ENCODE measurements at places on chromosomes 2 and 18.

DNA sequence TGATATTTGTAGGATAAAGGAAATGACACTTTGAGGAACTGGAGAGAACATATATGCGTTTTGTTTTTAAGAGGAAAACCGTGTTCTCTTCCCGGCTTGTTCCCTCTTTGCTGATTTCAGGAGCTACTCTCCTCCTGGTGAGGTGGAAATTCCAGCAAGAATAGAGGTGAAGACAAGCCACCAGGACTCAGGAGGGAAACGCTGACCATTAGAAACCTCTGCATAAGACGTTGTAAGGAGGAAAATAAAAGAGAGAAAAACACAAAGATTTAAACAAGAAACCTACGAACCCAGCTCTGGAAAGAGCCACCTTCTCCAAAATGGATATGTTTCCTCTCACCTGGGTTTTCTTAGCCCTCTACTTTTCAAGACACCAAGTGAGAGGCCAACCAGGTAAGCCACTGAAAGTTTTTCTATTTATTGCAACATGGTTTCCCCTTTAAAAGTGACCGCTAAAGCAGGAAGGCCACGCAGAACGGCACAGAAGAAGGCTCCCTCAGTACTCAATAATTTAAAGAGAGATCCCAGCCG, 735 bp downstream of the NRP2 start:
- DNase-seq = no peak

- no peak for DNase-seq
Measured at GRCh38 chr2:111537078-111537655, 346.8 kb downstream of the ANAPC1 start.

GRCh38 chr18:54327818-54328217, 29.8 kb downstream of the STARD6 start:
- DNase-seq = no peak

DNA sequence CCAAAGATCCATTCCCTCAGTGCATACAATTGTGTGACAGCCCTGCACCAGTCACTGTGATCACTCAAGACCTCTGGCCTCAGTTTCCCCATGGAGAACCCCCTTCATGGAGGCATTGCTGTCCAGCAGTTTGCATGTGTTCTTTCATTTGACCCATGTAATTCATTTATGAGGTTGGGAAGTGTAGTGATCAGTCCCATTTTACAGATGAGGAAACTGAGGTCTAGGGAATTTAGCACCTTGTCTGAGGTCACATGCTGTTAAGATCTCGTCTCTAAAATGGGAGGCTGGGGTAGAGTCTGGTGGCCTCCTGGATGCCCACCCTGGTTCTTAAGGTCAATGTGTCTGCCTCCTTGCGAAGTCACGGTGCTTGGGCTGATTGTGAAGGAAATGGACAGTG, 19.1 kb downstream of the LDLRAD4 start:
- no peak for DNase-seq

DNA sequence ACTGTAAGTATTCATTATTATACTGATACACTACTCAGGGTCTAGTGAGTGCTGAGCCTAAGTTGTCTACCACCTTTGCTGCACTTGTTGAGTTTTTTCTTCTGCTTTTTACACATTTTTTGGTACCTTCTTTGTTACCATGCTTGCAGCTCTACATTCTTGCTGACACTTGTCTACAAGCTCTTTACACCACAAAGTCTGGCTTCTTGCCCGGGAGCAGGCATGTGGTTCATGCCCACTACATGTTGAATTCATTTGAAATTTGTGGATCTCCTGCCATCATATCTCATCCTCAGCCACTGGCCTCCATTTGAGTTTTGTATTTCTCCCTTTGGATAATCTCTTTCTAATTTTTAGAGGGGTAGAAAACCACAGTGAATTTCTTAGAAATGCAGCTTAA, 29.9 kb downstream of the IL18R1 start:
- DNase-seq = no peak

- DNase-seq = no peak
Measured at GRCh38 chr2:152449578-152449977, 114.6 kb downstream of the FMNL2 start.

GRCh38 chr2:41691561-41691960, 356.3 kb upstream of the PKDCC start:
- DNase-seq = no peak

DNA sequence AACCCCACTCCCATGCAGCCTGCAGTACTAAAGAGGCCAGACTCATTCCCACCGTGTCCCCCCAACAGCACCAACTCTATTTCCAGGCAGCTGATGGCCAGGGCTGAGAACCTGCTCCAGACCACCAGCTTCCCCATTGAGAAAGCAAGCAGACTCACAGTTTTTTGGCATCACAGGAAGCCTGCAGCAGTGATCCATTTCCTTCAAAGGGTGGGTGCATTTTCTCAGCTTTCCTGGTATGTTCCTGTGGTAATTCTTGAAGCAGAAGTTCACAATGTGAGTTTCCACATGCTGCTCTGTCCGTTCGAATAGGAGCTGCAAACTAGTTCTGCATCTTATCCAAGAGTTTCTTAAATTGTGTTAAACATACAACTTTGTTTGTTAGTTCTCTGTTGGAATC, 1249.6 kb upstream of the FAM98A start:
- DNase-seq = no peak

DNA sequence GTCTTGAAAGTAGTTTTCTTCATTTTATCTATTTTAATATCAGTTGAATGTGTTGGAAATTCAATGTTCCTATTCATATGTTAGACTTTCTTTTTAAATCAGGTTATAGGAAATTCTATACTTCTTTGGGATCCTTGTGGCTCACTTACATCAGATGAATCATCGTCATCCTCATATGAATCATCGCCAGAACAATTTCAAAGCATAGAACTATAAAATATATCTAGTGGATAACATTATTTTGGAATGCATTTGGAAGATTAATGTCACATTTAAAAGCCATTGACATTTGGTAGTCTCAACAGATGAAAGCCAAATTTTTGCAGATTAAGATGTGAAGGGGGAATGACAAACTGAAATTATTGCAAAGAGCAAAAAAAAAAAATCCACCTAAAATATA, 94.1 kb downstream of the FAM161A start:
- DNase-seq = no peak

- no peak for DNase-seq
Measured at GRCh38 chr18:35438480-35439234, 59.1 kb downstream of the INO80C start.

DNA sequence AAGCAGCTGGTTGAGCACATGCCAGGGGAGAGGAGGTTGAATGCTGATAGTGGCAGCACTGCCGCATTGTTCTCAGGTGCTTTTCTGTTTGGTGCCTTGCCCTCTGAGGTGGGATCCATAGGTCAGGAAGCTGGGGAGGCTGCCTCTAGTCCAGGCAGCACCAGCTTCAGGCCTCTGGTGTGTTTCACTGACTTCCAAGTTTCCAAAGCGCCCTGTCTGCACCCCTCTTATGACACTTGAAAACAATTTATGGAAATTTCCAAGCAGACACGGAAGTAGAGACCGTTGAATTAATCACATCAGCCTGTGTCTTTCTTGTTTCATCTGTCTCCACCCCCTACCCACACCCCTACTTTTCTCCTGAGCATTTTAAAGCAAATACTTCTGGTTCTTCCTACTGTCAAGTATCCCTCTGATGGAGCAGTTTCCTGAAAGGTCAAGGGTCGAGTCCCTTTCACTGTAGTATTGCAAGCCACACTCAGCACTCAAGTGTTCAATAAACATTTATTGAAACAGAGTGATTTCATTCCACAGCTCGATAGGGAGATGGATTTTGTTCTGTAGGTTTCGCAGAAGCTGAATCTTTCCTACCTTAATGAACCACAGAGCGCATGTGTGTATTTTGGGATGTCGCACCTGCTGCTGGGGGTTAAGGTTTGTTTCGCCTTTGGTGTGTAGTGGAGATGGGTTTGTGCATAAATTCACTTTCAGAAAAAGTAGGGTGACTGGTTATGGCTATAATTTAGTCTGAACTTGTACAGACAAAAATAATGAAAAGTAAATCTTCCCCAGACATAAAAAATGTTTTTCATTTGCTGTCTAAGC, 21.4 kb downstream of the DGKD start:
- no peak for DNase-seq

- no peak for DNase-seq
Measured at GRCh38 chr2:221791844-221792243, 219.7 kb upstream of the EPHA4 start.

DNA sequence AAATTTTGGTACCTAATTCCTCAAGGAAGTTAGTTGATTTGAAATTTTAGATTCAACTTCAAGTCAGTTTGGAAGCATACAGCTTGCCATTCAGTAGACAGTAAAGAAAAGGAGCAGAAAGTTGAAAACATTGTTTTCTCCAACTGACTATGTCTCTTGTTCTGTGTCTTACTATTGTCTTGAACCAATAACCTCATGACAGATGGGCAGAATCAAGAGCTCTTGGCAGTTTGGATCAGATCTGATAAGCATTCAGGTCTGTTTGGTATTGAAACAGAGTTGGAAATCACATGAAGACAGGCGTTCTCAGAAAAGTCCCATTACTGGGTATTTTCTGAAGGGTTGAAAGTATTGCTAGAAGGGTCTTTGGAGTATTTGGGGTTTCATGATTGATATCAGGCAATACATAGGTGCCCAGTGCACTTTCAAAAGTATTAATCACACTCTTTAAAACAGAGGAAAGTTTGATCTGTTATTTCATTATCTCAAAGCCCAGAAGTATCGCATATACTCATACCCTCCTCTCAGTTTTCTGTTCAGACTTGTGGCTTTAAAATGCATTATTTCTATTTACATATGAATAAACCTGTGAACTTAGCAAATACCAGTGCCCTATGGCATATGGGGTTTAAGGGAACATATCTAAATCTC, 428.4 kb upstream of the ZEB2 start:
- no peak for DNase-seq

GRCh38 chr18:26741048-26741447, 124.5 kb downstream of the AQP4 start:
- no peak for DNase-seq

DNA sequence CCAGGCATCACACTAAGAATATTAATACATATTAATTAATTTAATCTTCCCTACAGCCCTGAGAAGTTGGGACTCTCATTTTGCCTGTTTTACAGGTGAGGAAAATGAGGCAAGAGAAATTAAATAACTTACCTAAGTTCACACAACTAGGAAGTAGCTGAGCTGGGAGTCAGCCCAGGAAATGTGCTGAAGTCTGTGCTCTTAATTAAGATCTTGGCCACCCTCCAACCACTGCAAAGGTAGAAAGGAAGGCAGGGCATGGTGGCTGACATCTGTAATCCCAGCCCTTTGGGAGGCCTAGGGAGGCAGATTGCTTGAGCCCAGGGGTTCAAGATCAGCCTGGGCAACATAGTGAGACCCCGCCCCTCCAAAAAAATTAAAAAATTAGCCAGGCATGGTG, 12.9 kb upstream of the MGAT4A start:
- DNase-seq = no peak

- no peak for DNase-seq
Measured at GRCh38 chr2:239535413-239536144, 134.8 kb upstream of the HDAC4 start.

DNA sequence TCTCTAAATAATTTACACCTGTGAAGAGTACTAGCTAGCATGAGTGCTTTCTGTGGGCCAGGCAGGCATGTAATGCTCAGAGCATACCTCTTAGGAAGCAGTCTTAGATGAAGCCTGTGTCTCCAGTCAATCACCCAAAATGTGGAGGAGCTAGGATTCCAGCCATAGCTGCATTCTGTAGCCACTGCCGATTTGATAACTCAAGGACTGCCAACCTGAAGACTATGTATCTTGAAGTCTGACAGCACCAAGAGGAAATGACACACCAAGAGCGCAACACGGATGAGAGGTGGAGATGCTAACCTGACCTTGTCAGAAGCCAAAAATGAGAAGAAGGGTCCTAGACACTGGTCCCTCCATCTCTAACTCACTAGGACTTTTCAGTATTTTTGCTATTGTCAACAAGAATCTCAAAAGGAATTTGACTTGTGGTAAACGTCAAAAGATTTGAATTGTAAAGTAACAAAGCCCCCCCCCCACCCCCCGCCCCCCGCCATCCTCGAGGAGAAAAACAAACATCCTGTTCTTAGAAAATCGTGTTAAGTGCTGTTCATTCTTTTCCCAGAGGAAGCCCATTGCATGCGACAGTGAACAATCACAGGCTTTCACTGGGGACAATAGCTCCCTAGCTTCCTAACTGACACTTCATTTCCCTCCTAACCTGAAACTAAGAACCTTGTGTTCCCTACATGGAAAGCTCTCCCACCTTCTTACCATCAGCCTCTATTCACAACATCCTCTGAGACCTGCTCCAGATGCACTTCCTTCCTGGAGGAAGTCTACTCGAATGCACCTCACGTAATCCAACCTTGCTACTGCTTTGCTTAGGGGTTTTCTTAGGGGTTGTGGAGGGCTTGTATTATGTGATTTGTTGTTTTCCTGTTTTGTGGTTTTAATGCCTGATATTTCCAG, 14.7 kb downstream of the CDC42EP3 start:
- DNase-seq = peak; percentile 47

DNA sequence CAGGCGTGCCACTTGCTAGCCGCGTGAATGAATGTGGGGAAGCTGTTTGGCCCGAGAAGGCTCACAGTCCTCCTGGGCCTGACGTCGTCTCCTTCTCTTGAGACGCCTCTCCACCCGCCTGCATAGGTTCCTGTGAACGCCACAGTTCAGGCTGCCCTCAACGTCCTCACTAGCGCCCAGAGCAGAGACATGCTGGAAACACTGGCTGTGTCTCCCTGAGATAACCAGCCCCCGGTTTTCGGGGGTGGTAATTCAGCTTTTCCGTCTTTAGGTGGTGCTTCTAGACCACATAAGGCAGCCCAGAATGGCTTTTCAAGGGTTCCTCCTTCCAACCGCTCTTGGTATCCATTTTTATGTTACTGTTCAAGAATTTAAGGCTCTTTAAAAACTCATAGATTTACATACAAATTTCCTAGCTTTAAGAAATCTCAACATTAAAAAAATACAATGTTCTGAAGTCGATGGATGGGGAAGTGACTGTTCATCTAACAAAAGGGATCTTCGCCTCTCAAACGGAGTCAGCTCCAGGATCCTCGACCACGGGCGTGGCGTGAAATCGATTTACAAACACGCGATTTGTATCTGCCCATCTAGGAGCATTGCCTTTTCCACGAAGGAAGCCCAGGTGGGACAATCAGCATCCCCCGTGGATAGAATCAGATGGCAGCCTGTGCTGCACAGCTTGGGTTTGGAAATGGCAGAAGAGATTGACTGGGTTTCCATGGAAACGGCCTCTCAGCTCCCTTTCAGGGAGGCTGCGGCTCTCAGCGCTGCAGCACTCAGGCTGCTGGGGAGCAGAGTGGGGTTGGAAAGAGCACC, 110.6 kb upstream of the PXDN start:
- DNase-seq = no peak

DNA sequence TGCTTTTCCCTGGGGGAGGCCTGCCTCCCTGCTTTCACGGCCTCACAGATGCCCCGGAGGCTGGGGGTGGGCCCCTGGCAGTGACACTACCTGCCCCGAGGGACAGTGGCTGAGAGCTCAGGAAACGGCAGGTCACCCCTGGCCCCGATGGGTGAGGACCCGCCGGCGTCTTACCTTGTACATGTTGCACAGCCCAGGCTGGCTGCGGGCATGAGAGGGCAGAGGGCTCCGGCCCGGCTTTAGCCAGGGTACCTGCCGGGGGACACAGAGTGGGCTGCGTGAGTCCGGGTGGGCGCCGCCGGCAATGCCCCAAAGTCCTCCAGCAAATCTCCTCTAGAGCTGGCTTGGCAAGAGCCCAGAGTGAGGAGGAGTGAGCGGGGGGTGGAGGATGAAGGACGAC, 122.9 kb downstream of the MBP start:
- DNase-seq = no peak

GRCh38 chr2:240160291-240161086, 20.0 kb upstream of the OTOS start:
- DNase-seq = no peak

GRCh38 chr2:152222975-152223637, 47.5 kb upstream of the STAM2 start:
- no peak for DNase-seq

All from T-helper 1 cell (primary cell).